ENCODE measurements at places on chromosomes 16 and 17.
A peak's percentile ranks its signal among the peaks of the same experiment; 100 is the strongest.

DNA sequence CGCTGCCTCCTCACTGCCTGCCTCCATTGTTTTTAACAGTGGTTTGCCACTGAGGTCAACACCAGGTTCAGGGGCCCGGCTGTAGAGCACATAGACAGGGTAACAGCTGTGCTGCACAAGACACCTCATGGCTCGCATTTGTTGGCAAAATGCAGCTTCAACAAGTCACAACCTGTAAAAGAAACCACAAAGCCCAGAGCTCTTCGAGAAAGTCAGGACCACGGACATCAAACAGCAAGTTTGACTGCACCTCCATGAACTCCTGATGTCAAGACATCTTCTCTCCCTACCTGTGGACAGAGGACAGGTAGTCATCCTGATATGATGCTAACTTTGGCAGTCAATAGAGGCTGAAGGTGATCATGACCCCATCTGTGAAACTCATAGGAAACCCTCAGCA, 142.4 kb upstream of the SOX9 start:
- no peak for DNase-seq

DNA sequence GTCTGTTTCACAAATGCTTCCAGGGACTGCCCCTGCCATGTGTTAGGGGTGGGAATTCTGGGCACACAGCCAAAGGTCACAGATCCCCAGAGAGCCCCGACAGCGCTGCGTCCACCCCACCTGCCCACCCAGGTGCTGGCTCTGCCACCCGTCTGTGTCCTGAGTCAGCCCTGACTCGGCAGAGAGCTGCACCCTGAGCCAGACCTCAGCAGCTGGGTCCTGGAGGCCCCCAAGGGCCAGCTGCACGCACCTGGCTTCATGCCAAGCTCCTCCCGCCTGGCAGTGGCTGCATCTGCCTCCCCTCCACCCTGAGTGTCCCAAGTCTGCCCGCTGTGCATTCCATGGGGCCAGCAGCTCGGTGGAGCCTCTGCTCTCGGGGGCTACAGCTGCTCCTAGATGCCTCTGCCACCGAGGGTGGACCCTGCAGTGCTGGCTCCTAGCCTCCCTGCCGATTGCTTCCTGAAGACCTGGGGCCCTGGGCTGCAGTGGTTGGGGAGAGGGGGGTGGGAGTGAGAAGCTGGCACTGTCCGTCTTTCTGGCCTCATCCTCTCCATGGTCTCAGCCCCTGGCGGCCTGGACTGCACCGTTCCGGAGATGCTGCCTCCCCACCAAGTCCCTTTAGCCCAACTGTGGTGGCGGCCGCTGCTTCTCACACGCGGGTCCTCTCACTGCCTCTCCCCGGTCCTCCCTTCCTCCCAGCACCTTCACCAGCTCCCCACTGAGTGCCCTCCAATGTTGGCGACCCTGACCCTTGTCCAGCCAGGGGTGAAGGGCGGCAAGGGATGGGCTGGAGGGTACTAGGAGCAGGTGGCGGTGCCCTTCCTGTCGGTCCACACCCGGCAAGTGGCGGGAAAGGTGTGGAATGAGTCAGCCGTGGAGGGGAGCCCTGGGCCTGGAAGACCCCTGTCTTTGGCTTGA, 3.0 kb downstream of the SECTM1 start:
- no peak for DNase-seq

- DNase-seq = no peak
Measured at GRCh38 chr16:10877472-10877946, 507 bp downstream of the CIITA start.

- DNase-seq = no peak
Measured at GRCh38 chr17:31609996-31610910, 218.8 kb downstream of the RAB11FIP4 start.

- DNase-seq = no peak
Measured at GRCh38 chr16:31298958-31299357, 39.2 kb downstream of the ITGAM start.

- DNase-seq = no peak
Measured at GRCh38 chr17:54992797-54993639, 24.5 kb downstream of the STXBP4 start.

DNA sequence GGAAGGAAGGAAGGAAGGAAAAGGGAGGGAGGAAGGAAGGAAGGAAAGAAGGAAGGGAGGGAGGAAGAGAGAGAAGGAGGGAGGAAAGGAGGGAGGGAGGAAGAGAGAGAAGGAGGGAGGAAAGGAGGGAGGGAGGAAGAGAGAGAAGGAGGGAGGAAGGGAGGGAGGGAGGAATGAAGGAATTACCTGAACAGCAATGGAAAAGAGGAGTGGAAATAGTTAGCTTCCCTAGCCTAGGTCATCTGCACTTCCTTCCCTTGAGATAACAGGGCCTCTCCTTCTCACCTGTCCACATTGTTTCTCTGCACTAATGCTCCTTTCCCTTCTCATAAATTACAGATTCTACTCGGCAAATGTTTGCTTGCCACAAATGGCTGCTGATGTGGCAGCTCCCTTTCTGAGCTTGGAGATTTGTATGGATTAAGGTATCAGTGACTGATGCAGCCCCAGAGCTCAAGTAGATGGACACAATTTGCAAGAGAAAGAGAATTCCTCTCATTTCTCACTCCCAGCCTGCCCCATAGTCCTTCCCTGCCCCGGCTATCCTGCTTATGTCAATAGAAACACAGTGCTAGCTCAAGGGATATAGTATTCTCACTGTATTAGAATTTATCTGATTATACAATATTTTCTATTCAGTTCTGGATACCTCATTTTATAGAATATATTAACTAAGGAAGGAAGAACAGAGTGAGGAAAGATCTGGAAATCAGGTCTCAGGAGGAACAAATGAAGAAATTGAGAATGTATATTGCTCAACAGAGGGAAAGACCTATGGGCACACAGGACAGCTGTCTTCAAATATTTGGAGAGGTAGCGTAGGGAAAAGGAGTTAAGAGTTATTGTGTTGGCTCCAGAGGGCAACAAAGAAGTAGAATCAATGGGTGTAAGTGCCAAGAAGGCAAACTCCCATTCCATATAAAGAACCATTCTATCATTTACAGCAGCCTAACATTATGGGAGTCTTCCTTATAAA, 14.6 kb downstream of the HOXB1 start:
- DNase-seq = no peak

DNA sequence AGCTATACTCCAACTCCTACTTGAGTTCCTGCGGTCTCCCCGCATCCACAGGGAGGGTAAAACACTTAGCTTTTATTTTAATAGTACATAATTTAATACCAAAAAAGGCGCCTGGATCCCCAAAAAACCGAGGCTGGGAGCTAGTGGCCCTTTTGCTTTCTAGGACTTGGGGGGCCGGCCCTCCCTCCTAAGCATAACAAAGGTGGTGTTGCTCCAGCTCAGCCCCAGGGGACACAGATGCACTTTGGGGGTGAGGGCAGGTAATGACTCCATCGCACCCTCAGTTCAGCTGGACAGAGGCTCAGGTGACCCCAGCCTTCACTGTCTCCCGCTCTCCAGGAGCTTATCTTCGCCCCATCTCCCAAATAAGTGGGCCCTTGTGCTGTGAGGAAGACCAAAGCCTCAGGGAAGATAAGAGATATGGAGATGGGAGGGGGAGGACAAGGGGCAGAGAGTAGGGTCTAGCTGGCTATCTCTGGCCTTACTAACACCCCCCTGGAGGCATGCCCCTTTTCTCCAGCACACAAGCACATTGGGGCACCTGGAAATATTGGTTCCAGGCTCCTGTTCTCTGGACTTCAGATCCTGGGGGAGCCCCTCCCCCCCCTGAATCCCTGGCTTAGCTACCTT, 2.8 kb upstream of the NHERF1 start:
- DNase-seq = no peak

DNA sequence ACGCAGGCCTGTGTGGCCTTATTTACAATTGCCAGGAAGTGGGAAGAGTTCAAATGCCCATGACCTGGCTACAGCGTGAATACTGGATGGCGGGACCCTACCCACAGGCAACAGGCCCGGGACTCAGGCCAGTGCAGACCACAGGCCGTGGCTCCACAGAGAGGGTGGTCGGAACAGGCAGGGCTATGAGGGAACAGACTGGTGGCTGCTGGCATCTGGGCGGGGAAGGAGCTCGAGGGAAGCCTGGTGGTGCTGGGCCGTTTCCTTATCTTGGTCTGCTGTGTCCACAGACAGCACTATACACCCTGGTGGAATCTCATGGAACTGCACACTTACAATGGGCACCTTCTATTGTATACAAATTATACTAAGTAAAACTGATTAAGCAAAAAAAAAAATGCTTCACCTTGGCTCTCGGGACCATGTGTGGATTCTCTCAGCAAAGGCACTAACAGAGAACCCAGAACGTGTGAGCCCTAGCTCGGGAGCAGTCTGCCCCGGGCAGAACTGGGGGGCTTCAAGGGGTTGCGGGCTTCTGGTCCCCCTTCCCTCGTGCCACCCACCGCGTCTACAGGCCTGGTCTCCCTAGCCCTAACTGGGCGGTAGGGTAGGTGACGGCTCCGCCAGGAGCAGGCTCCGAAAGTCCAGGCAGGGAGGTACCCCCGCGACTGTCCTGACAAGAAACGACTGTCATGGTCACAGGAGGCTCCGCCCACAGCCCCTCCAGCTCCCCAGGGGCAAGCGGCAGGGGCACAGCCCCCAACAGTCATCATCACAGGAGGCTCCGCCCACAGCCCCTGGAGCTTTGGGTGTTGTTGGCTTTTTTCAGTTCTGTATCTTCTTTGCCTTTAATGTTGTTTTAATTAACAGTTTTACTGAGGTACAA, 21.8 kb downstream of the CEP131 start:
- peak; percentile 4 for DNase-seq

GRCh38 chr16:26816885-26817571, 249.7 kb upstream of the C16orf82 start:
- no peak for DNase-seq

- no peak for DNase-seq
Measured at GRCh38 chr17:58268774-58269556, 11.8 kb downstream of the MPO start.

DNA sequence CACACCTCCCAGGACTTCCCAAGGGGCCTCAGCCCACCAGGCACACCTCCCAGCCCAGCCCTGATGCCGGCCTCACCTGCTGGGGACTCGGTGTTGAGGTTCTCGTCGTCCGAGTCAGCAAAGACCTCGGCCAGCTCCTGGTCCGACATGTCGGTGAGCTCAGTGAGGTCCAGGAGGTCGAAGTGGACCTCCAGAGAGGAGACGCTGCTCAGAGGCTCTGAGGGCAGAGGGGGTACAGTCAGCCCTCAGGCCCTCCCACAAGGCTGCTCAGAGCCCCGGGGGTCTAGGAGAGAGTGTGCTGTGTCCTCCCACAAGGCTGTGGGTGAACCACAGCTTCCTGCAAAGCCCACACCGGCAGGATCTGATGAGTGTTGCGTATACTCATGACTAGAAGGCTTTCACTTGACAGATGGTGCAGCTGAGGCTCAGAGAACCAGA, 10.5 kb downstream of the DBNDD1 start:
- no peak for DNase-seq

All from hypothalamus (tissue), 51 donors.